ENCODE measurements at places on chromosomes 5 and 9.
A peak's percentile ranks its signal among the peaks of the same experiment; 100 is the strongest.

DNA sequence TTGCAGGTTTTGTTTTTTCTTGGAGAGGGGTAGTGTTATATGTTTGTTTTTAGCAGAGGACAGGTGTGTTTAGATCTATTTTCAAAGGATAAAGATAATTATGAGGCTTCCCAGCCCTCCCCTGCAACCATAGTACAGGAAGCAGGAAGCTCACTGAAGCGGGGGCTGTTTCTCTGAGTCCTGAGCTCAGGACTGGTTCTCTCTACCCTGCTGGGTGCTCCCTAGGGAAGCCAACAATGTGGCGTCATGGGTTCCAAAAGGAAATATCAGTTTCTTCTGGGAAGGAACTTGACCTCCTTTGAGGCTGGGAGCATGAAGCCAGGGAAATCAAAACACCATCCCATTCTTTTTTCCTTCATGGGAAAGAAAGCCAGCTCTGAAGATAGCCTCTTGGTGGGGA, 62.2 kb downstream of the RAD23B start:
- no peak for DNase-seq

GRCh38 chr5:168714046-168714445, 134.9 kb upstream of the PANK3 start:
- DNase-seq: no peak

- peak; percentile 72 for DNase-seq
Observed at GRCh38 chr9:114681594-114682332, at the start of gene TEX48. Gene TEX48, minus strand, starts transcription at chr9:114682192. Its CDS starts 10,469 bp downstream, at chr9:114671723.

GRCh38 chr5:39774605-39775004, 349.8 kb upstream of the DAB2 start:
- DNase-seq: no peak

DNA sequence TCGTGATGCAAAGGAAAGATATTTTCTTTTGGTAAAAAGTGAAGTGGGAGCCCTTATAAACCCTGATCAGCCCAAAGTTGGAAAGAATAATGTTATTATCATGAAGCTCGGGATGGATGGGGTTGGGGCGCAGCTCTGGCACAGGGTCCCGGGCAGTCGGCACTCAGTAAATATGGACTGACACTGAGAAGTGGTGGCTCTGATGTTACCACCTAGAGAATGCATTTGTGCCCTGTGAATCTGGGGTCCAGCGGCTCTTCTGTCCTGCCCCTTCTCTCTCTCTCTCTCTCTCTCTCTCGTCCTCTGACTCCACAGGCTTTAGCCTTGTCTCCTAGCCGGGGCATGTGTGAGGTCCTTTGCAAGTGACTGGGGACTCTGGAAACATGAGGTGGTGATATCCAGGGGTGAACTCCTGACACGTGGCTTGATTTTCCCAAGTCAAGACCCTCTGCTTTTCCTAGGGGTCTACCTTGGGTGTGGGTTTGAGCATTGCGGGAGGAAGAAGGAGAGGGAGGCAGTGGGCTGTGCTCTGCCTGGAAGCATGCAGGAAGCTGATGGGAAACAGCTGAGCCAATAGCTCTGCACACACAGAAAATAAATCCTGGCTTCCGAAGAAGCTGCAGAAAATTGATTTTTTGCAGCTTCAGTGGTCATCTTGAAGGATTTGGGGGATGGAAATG, 162.7 kb downstream of the MACROH2A1 start:
- DNase-seq: no peak

- peak; percentile 11 for DNase-seq
Observed at GRCh38 chr5:76204713-76205112, 121.5 kb downstream of the SV2C start.

- no peak for DNase-seq
Observed at GRCh38 chr5:108303086-108303485, 78.8 kb downstream of the FBXL17 start.

- no peak for DNase-seq
Observed at GRCh38 chr9:112046181-112046580, 128.9 kb downstream of the SUSD1 start.

- DNase-seq: no peak
Observed at GRCh38 chr5:118956727-118957126, 31.6 kb downstream of the DTWD2 start.

DNA sequence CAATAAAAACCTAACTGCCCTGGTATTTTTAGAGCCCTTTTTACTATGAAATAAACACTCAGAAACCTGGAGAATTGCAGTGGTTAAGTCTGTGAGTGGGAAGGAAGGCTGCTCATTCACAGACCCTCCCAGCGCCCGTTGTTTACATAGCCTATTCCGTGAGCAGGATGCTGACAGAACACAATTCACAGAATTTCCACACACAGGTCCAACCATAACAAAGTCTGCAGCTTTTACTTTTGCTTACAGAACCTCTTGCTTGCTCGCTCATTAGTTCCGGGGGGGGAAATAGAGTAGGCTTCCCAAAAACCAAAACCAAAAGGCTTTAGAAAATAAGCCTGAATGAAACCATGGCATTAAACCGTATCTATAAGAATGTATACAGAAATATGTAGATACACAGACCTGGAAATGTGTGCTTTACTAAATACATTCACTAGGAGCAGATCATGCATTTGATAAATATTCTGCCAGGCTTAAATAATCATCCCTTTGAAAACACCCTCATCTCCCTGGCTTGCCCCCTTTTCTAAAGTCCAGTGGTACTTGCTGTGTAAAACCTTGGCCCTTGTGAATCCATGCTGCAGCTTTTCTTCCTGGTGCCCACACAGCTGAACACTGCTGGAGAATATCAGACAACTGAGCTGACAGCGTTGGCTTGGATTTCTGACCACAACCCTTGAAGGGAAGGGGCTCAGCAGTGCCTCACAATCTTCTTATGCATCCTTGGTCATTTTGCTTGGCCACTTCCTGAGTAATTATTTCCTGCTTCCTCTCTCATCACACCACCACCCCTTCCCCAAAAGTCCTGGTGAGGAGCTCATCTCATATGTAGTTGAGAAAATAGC, 128.0 kb downstream of the FANCC start:
- peak; percentile 31 for DNase-seq

DNA sequence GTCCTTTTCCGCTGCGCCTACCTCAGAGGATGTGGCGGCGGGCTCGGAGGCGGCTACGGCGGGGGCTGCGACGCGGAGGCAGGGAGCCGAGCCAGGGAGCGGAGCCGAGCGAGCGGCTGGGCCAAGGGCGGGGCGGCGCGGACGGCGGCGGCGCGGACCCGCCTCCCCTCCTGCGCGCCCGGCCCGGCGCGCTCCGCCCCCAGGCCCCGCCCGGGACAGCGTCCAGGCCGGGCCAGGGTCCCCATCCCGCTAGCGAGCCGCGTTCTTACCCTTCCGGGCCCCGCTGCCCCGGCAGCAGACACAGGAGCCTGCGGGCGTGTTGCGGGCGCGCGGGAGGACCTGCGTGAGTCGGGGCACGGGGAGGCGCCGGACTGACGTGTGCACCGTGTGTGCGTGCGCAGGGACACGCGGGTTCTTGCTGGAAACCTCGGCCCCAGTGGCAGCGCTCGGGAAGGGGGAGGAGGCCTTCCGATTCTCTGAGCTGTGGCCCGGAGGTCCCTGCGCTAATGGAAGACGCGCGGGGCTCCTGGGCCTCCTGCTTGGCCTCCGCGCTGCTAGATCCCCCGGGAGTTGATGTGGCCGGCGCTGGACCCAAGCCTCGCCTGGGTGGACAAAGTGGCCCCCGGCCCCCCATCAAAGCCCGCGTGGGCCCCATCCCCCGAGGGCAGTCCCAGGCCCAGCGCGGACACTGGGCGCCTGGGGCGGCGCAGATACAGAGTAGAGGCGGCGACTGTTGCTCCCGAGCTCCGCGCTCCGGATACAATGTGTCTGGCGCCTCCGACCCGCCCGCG, at the start of gene VDAC1:
Gene VDAC1, minus strand, starts transcription at position 350 of the 791 bp plus-strand sequence. CDS start 11,963 bp downstream, outside the sequence.
- peak; percentile 79 for DNase-seq

DNA sequence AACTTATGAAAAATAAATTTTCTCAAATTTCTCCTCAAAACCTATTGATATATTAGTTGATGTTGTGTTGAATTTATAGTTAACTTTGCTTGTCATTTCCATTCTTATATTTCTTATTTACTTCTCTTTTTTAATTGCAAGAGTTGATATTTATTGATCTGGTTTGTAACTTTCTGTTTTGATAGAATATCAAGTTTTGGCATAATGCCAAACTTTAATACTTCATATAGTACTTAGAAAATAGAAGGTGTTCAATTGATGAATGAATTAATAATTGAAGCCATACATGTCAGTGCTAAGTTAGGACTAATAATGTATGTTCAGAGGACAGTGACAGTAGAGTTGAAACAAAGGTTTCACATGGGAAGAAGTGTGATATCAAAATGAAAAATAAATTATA, 27.9 kb downstream of the ERCC6L2 start:
- DNase-seq: no peak

GRCh38 chr5:115124741-115125140, 45.0 kb downstream of the TRIM36 start:
- no peak for DNase-seq

DNA sequence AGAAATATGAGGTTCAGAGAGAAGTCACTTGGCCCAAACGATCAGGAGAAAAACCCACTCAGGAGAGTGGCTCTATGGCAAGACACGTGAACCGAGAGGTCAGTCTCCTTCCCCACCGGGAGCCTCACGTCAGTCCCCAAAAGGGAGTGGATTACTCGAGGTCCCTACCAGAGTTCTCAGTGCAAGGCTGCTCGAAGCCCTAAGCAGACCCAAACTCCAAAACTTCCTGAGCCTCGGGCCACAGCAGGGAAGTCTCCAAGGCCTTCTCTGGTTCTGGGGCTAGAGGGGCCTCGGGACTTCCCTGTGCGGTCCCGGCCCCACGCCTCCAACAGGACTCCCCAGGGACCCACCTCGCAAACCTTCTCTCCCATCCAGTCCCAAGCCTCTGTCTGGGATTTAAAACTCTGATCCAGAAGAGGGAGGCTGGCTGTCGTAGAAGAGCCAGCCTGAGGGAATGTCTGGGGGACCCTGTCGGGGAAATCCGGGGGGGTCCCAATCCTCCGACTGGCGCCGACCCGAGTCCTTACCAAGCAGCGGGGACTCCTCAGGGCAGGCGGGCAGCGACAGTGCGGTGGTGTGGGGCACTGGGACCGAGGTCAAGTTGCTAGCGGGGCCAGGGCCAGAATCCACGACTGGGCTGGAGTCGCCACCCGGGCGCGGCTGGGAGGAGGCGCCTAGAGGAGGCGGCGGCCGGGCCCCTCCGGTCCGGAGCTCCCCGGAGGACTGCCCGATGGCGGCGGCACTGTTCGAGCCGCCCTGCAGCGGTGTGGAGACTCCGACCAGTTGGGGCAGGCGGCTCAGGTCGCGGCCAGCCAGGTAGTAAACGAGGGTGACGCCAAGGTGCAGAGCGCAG, 679 bp downstream of the B4GALT1 start:
- peak; percentile 46 for DNase-seq

GRCh38 chr5:34743878-34744277, 87.8 kb downstream of the RAI14 start:
- DNase-seq: no peak

DNA sequence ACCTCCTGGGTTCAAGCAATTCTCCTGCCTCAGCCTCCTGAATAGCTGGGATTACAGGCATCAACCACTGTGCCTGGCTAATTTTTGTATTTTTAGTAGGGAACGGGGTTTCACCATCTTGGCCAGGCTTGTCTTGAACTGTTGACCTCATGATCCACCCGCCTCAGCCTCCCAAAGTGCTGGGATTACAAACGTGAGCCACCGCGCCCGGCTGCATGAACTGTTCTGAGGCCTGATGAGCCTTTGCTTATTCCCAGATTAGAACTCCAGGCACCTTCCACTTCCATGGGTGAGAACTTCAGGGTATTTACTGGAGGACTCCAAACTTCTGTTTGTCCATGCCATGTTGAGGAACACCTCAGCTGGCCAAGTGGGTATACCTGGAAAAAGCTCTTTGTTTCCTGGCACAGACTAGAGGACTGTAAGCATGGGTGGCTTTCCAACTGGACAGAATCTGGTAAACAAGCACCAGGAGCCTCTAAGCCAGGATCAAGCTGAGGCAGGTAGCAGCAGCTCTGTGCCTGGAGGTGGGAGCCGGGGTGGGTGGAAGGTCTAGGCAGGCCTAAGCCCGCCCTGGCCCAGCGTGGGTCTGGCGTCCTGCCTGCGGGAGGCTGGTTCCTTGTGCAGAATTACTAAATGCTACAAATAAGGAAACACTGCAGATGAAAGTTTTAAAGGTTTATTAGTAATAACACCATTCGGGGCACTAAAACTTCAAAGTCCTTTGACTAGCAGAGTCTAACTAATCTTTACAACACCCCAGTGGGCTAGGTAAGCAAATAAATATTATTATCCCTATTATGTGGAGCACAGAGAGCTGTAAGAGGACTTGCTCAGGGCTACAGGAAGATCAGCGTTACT, 78.4 kb downstream of the SEMA5A start:
- DNase-seq: no peak

GRCh38 chr5:310941-311434, 10.5 kb upstream of the AHRR start:
- DNase-seq: no peak

GRCh38 chr9:98530806-98531386, 177.8 kb downstream of the GABBR2 start:
- no peak for DNase-seq

GRCh38 chr5:172640139-172640538, 924 bp upstream of the NEURL1B start:
- DNase-seq: no peak

GRCh38 chr9:82593501-82593900, 469.4 kb downstream of the RASEF start:
- no peak for DNase-seq

DNA sequence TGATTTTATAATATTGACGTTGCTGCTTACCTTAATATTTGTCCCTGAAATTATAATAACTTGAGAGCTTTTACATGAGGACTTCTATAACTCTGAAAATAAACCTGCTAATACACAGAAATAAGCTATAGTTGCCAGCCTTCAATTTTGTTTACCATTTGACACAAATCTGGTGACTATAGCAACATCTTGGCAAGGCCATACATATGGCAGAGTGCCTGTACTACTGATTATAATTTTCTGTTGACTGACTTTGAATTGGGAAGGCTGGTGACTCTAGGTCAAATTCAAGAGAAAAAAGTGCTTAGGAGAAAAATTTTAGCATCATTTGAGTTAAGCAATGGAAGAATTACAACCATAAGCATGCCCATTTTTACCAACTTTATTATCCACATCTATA, 581.4 kb upstream of the PTPRD start:
- DNase-seq: no peak

DNA sequence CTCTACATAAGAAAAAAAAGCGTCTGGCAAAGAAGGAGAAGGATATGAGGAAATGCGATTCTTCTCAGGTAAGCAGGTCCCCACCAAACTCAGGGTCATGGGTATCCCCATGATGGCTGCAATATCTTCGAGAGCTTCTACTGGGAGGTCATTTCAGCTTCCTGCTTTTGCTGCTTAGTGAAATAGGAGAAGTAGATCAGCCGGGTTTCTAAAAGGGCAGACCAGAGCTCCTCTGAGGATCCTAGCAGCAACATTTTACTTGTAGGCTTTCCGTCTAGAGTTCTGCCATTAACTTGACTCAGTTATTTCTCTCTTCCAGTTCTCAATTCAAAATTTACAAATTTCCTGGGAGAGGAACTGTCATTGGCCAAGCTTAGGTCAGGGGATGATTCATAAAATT, 134.7 kb downstream of the DPYSL3 start:
- DNase-seq: no peak

GRCh38 chr9:63728287-63728686, 1556.7 kb downstream of the FOXD4L5 start:
- DNase-seq: no peak

- DNase-seq: no peak
Observed at GRCh38 chr5:170426149-170426767, 37.1 kb upstream of the KCNMB1 start.

GRCh38 chr5:74294231-74294705, 346.3 kb downstream of the ENC1 start:
- DNase-seq: no peak

GRCh38 chr5:144958002-144958401, 787.3 kb downstream of the KCTD16 start:
- DNase-seq: no peak

- DNase-seq: no peak
Observed at GRCh38 chr5:132947671-132948070, 15.8 kb downstream of the AFF4 start.

Measured in endothelial cell (in vitro differentiated cells).